Neural progenitor cell (in vitro differentiated cells): ENCODE measurements at places on chromosomes 3 and 15.

- no peak for DNase-seq
Measured at GRCh38 chr3:67526246-67526645, 128.2 kb downstream of the SUCLG2 start.

DNA sequence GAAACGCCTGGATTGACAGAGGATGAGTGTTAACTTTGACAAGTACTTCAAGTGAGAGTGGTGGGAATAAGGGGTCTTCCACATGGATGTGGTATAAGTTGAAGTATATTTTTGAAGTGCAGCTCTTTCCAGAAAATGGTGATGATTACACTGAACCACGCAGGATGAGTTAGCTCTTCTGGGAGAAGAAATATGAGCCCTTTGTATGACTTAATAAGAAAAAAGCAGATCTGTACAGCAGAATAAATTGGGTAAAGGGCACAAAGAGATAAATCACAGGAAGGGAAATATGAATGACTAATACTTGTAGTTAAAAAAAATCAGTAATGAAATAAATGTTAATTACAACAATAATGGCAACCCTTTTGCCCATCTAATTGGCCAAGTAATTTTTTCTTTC, 1.3 kb downstream of the CCR3 start:
- no peak for DNase-seq

GRCh38 chr3:170480111-170480510, 61.4 kb downstream of the CLDN11 start:
- DNase-seq, result no peak

DNA sequence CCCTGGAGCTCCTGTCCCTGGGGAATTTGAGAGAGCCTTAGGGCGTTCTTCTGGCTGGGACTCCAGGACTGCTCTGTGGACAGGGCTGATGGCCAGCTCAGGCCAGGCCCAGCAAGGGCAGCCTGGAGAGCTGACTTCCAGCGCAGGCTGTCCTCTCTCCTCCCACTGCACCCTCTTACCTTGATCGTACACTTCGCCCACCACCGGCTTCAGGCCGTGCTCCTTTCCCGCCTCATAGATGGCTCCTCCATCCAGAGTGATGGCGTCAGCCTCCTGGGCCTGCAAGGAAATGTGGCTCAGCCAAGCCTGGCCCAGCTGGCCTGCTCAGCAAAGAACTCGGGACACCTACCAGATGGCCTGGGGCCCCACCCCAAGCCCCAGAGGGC, 3.1 kb downstream of the MELTF start:
- DNase-seq, result no peak

- no peak for DNase-seq
Measured at GRCh38 chr15:81013396-81013929, 12.7 kb downstream of the TLNRD1 start.

DNA sequence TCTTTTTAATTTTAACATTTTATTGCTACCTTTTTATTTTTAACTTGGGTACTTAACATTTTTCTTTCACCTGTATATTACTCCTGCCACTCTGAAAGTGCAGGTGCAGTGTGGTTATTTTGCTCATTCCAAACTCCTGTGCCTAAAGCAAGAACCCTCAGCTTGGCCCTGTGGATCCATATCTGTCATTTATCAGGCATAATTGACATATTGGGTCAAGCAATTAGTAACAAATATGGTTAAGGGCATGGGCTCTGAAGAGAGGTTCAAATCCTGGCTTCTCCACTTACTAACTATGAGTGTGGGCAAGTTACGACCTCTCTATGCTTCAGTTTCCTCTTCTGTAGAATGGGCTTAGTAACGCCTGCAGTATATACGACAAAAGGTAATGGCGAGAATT, 9.8 kb upstream of the VPS8 start:
- no peak for DNase-seq

DNA sequence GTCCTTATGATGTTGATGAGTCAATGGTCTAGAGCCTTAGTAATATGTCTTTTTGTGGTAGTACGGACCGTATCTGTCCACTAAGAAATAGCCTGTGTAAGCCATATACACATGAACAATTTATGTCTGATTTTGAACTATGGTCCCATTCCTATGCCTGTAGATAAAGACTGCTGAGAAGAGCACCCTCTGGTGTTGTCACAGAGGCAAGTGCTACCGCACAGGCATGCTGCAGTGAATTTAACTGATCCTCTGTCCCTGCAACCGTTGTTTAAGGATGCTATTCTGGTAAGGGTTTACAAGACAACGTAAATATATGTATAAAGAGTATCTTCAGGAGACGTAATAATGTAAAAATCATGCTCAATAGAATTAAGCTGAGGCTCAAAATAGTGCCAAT, 170.7 kb downstream of the UBE3A start:
- peak; percentile 33 for DNase-seq
